Stimulated activated CD4-positive, alpha-beta T cell treated with anti-CD3 and anti-CD28 coated beads, TNF-alpha, amount 100 ng/mL, for 24 hours (primary cell): ENCODE measurements at places on chromosomes 7 and 10.

GRCh38 chr10:61943674-61944378, 42.3 kb downstream of the ARID5B start:
- DNase-seq, result peak; percentile 22

- DNase-seq, result no peak
Measured at GRCh38 chr7:28083164-28083997, 97.2 kb downstream of the JAZF1 start.

GRCh38 chr7:6636741-6637543, at the start of gene ZNF316:
Gene ZNF316 (plus strand): TSS chr7:6637318. CDS start chr7:6642410, 5,092 bp downstream.
- DNase-seq, result peak; percentile 34

DNA sequence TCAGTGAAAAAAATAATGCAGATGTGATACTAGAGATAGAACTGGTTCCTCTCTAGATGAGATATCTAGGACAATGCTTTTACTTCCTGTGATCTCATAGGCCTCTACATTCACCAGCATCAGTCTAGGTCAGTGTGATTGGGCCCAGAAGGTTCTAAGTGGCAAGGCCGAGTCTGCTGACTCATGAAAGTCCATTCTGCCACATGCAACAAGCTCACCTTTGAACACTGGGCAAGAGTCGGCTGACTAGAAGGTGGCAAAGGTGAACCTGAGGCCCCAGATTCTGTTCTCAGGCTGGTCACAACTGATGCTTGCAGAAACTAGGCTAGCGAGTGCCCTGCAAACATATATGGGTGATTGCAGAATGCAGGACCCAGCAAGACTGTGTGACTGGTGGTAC, 105.7 kb upstream of the PLXNA4 start:
- no peak for DNase-seq

DNA sequence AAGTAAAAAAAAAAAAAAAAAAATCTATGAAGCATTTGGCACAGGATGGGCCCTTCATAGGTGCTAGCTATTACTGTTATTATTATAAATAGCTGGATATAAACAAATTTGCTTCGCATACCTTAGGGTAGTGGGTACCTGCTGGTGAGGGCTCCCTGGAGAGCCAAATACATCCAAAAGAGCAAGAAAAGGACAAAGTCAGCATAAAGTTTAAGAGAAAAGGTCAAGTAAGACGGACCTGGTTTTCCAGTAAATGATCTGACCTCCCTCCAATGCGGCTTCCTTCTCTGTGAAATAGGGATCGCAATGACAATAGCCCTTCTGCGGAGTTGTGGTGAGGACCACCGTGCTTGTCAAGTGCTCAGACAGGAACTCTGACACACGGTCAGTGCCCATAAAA, 214.5 kb downstream of the SNX10 start:
- no peak for DNase-seq

DNA sequence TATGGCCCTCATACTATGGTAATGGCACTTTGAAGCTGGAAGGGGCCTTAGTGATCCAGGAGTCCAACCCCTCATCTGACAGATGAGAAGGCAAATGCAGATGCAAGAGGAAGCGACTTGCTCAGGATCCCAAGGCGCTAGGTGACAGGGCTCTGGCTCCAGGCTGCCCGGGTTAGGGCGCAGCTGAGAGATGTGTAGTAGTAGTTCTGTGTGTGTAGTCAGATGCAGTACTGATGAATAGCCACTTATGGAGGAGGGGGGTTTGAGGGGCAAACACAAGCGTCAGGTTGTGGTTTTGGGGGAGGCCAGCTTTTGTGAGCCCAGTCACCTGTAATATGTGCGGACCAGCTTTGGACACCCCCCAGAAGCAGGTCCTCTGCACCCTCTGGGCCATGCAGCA, 4.8 kb downstream of the ADRA2A start:
- no peak for DNase-seq

GRCh38 chr10:12243864-12244620, 48.1 kb downstream of the CDC123 start:
- no peak for DNase-seq

- DNase-seq, result no peak
Measured at GRCh38 chr7:123397746-123398338, 136.6 kb downstream of the IQUB start.

- no peak for DNase-seq
Measured at GRCh38 chr7:44955733-44956132, 23.1 kb downstream of the MYO1G start.

GRCh38 chr7:30005464-30005863, 15.9 kb upstream of the SCRN1 start:
- no peak for DNase-seq

DNA sequence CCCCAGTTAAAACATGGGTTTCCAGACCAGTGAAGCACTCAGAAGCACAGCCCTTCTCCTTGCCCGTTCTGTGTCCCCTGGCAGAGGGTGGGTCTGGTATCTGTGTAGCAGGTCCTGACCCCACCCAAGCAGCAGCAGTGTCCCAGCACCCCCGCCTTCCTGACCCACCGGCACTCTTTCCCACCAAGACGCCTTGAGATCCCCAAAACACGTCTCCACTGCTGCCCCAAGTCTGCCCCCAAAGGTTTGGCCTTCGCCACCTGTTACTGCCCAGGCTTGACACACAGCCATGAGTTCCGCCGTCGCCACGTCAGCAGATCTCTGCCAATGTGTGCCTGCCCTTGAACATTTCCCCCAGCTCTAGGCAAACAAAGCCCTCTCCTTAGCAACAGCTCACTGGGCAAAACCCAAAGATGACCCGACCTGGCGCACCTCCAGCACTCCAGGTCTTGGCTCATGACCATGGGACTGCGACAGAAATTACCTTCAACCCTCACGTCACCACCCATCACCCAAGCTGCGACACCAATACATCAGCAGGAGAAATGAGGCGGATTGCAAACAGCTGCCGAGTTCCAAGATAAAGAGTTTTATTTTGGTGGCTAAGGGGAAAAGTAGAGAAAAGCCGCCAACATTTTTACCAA, 75.6 kb downstream of the CTBP2 start:
- no peak for DNase-seq

- no peak for DNase-seq
Measured at GRCh38 chr10:61301575-61301974, 151.6 kb downstream of the TMEM26 start.

DNA sequence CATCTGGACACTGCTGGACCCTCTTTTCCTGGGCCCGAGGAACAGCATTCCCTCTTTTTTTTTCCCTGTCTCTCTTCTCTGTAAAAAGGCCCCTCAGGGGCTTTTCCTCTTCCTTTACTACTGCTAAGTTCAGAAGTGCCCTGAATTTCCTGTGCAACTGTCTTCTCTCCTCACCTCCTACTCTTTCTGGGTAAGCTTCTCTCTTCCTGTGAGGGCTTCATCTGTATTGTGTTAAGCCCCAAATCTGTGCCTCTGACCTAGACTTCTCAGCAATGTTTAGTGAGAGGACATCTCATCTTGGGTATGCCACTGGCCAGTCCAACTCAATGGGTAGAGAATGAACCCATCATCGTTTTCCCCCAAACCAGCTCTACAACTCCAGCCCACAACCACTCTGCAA, 174.2 kb downstream of the PTEN start:
- no peak for DNase-seq
